SW480 (cell line): ENCODE measurements at places on chromosomes 12 and 14.

GRCh38 chr14:98816720-98817119, 455.3 kb downstream of the BCL11B start:
- DNase-seq = no peak

- no peak for DNase-seq
Measured at GRCh38 chr12:13337791-13338190, 141.3 kb downstream of the EMP1 start.

DNA sequence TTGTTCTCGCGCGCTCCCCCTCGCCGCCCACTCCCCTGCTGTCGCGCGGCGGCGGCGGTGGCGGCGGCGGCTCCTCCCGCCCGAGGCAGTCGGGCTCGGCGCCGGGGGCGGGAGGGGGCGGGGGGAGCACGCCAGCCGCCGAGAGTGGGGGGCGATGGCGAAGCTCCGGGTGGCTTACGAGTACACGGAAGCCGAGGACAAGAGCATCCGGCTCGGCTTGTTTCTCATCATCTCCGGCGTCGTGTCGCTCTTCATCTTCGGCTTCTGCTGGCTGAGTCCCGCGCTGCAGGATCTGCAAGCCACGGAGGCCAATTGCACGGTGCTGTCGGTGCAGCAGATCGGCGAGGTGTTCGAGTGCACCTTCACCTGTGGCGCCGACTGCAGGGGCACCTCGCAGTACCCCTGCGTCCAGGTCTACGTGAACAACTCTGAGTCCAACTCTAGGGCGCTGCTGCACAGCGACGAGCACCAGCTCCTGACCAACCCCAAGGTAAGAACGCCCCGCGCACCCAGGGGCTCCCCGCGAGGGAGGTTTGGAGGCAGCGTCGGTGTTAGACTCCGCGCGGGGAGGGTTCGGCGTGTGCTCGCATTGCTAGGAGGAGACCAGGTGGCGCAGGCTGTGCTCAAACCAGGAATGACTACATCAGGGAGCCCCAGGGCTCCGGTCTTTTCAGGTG, 629 bp downstream of the KCNMB4 start:
- DNase-seq = peak; percentile 69

DNA sequence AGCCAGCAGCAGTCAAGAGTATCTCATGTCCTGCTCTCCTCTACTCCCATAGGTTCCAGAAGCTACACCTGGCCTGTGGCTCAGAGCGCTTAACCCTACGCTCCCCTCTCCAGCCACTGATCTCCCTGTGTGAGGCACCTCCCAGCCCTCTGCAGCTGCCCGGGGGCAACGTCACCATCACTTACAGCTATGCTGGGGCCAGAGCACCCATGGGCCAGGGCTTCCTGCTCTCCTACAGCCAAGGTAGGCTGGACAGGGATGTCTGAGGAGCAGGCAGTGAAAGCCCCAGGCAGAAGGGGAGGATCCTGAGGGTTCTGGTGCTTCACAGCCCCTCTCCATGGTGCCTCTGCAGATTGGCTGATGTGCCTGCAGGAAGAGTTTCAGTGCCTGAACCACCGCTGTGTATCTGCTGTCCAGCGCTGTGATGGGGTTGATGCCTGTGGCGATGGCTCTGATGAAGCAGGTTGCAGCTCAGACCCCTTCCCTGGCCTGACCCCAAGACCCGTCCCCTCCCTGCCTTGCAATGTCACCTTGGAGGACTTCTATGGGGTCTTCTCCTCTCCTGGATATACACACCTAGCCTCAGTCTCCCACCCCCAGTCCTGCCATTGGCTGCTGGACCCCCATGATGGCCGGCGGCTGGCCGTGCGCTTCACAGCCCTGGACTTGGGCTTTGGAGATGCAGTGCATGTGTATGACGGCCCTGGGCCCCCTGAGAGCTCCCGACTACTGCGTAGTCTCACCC, 3.6 kb downstream of the LRP10 start:
- DNase-seq = no peak

DNA sequence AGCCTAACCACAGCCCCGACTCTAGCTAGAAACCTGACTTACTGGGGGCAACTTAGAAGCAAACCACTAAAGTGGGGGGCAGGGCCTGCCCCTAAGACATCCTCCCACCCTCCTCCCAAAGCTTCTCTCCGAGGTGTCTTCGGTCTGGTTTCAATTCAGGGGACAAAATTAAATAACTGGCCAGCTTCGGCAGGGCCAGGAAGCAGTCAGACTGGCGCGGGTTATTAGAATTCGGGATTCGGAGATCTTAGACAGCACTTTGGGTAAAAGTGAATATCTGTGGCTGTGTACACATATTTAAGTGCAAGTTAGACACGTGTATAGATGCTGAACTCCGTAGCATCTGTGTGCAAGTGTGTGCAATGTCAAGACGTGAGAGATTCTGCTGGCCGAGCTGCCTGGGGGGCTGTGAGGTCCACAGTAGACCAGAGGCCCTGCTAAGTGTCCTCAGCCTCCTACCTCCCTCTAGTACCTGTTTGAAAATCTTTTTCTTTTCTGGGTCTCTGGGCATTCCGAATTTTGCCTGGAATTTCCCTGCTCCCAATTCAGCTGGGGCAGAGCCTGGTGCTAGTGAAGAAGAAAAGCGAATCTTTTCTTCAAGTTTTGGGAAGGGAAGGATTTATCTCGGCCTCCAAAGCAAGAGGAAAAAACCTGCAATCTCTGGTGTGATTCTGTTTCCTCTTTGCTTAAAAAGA, 4.0 kb upstream of the HOXC10 start:
- DNase-seq = no peak

DNA sequence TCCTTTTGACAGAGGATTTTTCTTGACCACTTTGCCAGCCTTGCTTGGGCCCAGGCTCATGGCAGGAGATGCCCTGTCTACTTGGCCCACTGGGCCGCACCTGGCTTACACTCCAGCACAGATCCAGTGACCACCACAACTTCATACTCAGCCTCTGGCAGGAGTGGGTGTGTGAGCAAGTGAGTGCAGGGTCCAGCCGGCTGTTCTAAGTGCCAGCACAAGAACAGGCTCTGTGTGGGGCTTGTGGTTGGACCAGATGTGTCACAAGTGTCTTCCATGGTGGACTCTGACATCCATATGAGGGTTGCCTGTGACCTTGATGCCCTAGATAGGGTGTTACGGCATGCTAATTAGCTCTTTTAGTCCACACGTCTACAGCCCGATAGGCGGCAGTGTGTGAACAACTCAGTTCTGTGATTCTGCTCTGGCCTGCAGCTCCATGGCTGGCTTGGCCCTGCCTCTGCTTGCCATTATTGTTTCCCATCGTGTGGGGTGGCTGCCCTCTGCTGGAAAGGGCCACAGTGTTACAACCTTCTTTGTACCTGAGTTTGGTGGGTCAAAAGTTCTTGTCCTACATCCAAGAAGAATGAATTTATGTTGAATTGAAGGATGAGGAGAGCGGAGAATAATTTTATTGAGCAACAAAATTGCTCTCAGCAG, 1089.1 kb downstream of the SLC6A15 start:
- peak; percentile 53 for DNase-seq

- no peak for DNase-seq
Measured at GRCh38 chr12:117234441-117234840, 44.2 kb upstream of the FBXO21 start.

GRCh38 chr12:84692071-84692470, 220.5 kb downstream of the SLC6A15 start:
- no peak for DNase-seq

DNA sequence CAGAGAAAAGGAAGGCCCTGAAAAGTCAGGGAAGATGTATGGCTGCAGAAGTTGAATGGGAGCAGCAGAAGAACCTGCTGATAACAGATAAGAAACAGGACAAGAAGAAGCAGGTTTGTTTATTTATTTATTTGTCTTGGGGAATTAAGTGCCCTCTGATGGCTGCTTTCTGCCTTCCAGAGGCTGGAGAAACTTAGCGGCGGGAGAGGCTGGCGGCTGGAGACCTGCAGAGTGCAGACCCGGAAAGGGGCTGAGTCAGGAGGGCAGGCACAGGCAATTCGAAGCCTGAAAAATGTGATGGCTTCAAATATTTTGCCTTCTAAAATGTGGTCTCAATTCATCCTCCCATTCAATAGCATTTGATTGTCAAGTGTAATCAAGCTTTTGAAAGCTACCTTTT, 168.2 kb upstream of the GZMB start:
- no peak for DNase-seq

DNA sequence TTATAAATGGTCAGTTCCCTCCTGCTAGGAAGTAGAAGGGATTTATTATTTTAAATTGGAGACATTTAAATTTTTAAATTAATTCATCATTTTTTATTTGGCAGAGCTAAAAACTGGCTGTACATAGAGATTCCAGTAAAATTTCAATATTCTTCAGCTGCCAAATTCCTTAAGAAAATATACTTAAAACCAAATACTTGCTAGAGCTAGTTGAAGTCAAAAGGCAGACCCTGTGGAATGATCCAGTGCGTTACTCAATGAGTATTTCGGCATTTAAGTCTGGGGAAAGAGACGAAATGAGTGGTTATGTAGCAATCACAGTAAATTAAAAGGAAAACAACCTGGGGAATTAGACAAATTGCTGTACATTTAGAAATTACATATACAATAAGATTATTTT, 1104.7 kb downstream of the SLC6A15 start:
- DNase-seq = no peak

GRCh38 chr12:131759176-131759575, 48.3 kb downstream of the SFSWAP start:
- DNase-seq = no peak

- no peak for DNase-seq
Measured at GRCh38 chr12:83018088-83018487, 331.4 kb downstream of the TMTC2 start.

DNA sequence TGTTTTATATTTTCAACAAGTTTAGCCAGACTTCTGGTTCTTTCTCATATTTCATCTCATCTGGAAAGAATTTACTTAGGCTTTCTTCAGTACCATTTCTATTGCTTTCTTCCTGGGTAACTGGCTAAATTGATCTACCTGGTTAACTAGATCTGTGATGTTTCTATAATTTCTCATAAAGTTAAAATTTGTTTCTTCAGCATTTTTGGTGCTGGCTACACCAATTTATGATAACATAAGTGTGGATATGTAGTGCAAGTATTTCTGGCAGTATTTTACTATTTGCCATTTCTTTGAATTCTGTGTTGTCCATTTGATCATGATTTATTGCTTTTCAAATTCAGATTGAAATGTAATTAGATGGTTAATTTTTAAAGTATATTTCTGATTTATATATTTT, 25.9 kb downstream of the ARHGAP5 start:
- DNase-seq = no peak

GRCh38 chr14:68703093-68703492, 89.8 kb downstream of the ZFP36L1 start:
- peak; percentile 72 for DNase-seq

GRCh38 chr12:115897729-115898128, 379.8 kb downstream of the MED13L start:
- DNase-seq = no peak

- no peak for DNase-seq
Measured at GRCh38 chr12:27905285-27906126, 67.0 kb downstream of the PTHLH start.

DNA sequence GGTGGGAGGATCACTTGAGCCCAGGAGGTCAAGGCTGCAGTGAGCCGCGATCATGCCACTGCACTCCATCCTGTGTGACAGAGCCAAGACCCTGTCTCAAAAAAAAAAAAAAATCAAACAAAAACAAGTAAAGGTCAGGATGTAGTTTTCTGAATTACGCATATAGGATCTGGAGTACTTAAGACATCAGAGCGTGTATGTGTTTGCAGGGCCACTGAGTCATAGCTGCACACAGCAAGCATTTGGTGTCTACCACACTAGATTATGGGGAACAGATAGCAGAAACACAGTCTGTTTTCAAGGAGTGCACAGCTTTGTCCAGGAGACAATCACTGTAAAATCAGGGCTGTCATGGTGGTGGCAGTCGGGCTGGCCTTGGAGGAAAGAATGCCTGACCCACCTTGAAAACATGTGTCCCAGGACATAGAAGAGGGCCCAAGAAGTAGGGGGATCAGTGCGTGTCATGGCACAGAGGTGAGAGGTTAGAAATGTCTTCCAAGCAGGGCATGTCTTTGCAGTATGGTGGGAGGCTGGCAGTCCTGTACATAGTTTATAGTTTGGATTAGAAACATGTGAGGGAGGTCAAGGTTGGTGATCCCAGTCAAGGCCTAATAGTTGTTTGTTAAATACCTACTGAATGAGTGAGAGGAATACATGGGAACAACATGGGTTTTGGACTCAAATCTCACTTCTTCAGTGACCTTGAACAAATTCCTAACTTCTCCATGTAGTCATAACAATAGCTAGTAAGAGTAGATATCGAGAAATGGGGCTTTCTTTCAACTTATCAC, 23.6 kb upstream of the C12orf71 start:
- DNase-seq = no peak
